ENCODE measurements at places on chromosomes 12 and 14.

DNA sequence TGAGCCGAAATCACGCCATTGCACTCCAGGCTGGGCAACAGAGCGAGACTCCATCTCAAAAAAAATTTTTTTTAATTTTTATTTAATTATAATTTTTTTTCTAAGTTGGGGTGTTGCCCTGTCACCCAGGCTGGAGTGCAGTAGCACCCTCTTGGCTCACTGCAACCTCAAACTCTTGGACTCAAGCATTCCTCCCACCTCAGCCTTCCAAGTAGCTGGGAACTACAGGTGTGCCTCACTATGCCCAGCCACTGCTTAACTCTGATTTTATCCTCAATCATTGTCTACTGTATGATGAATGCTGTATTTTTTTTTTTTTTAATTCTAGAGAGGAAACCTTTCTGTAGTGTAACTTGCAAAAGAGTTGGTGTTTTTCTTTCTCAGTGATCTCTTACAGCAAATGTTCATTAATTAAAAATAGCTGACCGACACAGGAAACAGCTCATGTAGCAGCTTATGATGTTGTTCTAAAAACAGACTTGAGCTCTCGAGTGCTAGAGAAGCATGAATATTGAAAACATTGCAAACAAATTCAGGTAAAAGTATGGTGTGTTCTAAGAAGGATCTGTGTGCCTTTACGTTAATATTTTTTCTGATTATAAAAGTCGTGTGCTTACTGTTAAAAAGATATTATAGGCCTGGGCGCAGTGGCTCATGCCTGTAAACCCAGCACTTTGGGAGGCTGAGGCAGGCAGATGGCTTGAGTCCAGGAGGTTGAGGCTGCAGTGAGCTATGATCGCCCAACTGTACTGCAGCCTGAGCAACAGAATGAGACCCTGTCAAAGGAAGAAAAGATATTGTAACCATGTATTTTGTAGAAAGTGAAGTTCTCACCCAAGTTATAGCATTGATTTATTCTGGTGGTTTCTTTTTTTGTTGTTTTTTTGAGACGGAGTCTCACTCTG, 68.9 kb downstream of the FGD4 start:
- no peak for DNase-seq

DNA sequence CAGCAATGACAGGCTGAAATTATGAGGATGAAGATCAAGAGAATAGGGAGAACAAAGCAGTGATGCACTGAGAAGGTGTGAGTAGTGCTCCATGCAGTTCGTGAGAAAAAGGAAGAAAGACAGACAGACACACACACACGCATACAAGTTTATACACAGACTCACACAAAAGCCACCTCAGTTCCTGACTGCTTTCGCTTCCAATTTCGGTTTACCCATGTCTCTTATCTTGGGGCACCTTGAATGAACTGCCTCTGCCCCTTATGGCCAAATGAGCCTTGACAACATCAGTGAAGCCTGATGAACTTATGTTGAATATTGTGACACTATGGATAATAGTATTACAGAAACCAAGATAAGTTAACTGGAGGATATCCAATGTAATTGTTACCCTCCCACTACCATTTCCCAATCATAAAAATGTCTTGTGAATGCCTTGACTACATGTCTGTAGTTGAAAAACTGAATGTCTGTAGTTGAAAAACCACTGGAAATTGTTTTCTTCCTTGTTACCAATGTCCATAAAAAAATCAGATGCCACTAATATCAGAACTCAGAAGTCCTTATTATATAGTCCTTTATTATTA, 380.4 kb upstream of the DDHD1 start:
- no peak for DNase-seq

- no peak for DNase-seq
These were observed 274.0 kb downstream of the NOVA1 start for GRCh38 chr14:26323869-26324268.

DNA sequence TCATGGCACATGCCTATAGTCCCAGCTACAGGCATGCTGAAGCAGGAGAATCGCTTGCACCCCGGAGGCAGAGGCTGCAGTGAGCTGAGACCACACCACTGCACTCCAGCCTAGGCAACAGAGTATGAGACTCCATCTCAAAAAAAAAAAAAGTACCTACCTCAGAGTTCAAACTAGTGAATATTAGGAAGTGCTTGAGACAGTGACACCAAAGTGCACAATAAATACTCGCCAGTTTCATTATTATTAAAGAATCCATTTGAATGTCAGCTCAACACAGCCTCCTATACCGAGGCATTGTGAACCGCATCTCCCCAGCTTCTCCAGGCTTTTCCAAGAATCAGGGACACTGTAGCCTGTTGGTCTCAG, 5.0 kb downstream of the GAPDH start:
- DNase-seq = no peak

DNA sequence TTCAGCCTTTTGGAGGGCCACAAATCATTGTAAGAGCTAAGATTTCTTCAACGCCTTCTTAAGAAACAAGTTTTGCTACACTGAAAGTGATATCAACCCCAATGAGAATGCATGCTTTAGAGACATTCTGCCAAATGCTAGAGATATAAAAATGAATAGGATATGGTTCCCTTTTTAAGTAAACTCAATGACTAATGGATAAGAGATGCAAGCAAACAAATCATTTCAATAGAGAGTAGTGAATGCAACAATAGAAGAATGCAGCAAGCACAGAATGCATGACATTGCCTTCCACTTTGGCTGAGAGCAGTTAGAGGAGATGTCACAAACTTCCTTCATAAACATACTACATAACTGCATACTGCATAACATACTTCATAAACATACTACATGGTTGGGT, 116.4 kb downstream of the PDZRN4 start:
- DNase-seq = no peak

DNA sequence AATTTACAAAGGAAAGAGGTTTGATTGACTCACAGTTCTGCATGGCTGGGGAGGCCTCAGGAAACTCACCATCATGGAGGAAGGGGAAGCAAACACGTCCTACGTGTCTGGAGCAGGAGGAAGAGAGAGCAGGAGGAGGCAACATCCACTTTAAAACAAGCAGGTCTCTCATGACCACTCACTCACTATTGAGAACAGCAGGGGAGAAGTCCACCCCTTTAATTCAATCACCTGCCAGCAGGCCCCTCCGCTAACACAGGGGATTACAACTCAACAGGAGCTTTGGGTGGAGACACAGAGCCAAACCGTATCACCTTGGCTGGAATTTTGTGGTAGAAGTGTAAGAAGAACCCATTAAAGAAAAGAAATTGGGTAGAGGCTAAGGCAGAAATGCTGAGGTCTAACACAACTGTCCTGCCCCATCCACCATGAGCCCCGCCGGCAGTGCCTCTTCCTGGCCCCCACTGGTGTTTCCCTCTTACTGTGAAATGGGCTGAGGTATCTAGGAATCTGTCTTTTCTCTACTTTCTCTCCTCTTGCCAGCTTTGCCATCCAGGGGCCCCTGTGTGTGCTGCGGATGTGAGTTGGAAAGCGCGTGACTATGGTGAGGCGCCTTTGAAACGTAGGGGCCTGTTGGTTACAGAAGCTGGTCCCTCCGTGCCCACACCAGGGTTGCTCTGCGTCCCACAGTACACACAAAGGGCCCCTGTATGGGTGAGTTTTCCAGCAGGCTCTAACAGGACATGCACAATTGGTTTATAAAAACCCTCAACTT, 108.0 kb upstream of the TMEM132D start:
- DNase-seq = no peak

DNA sequence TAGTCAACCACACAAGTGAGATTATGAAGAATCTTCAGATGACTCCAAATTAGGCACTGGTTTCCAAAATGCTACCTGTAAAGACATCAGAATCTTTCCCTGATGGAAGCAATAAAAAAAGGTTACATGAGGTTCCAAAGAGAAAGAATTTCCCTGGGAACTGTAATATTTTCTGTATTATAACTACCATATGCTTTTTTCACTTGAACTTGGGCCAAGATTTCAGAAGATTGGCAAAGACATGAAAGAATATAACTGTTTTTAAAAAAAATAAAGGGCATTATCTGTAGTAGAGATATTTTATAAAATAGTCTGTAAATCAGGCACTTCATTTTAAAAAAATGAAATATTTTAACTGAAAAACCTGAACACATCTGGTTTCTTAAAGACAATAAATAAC, 12.9 kb downstream of the HECTD1 start:
- no peak for DNase-seq

- DNase-seq = no peak
These were observed 218.8 kb downstream of the KITLG start for GRCh38 chr12:88361493-88361892.

DNA sequence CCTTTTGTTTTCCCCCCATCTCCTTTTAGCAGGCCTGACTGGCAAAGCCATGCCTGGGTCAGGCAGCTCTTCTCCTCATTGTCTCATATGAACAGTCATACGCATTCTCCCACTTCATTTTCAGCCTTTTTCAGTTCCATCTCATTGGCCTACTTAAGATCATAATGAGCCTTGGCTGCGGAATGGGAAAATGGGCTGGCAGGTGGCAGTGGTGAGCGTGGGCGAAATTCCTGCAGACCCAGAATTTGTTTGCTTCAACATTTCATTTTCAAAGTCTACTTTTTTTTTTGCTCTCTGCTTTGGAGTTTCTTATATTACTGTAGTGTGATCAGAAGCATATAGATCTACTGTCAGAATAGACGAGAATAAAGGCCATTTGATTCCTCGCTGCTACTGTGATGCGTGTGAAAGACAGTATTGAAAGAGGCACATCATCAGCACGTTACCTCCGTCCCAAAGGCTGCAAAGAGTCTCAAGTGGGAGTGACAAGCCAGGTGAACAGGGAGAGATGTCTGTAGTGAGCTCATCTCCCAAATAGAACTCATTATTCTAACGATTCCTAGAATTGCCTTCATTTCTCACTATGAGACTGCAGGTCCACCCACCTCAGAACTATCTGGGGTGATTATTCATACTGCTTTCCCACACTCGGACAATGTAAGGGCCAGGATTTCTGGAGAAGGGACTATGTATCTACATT, 73.7 kb downstream of the TBK1 start:
- no peak for DNase-seq

GRCh38 chr12:47270782-47271664, 191.3 kb upstream of the AMIGO2 start:
- DNase-seq = no peak

DNA sequence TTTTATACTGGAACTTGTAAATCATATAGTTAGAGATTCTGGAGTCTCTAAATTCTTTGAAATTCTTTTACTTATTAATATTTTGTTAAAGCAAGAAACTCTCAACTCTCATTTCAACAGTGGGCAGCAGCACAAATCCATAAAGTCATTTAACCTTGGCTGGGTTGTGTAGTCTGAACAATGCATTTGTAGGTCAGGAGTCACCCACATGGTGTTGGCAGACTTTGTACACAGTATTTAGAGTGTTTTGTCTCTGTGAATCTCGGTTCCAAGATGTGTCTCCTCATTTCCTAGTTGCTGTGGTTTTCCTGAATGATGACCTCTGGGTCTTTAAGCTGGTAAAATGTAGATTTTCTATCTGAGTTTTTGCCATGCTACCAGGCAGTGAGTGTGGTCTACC, 20.8 kb upstream of the STRAP start:
- no peak for DNase-seq

- DNase-seq = no peak
These were observed 1.8 kb downstream of the VSX2 start for GRCh38 chr14:74240794-74241651.

DNA sequence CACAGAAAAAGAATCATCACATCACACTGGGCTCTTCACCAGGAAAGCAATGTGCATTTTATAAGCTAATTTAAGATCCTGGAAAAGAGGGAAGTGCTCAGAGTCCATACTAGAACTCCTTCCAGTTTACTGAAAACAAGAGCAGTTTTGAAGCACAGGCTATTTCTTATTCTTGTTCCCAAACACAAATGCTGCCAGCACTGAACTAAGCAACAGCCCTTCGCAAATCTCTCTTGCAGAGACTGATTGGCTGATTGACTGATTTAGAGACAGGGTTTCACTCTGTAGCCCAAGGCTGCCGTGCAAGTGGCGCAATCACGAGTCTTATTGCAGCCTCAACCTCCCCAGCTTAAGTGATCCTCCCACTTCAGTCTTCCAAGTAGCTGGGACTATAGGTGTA, 44.8 kb downstream of the BCL2L14 start:
- no peak for DNase-seq

DNA sequence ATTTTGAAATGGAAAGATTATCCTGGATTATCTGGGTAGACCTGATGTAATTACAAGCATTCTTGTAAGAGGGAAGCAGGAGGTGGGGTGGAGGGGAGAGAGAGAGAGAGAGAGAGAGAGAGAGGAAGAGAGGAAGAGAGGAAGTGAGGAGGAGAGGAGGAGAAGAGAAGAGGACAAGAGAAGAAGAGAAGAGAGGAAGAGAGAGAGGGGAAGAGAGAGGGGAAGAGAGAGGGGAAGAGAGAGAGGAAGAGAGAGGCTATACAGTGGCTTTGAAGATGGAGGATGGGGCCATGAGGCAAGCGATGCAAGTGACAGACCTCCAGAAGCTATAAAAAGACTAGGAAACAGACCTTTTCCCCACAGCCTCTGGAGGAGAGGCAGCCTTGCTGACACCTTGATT, 13.7 kb upstream of the CHST11 start:
- DNase-seq = no peak

Measured in activated T-cell treated with anti-CD3 and anti-CD28 coated beads for 4 hours (primary cell).